ENCODE measurements at places on chromosomes 7 and 10.

GRCh38 chr7:139752604-139753003, 25.2 kb downstream of the HIPK2 start:
- no peak for DNase-seq

- DNase-seq, result no peak
Observed at GRCh38 chr7:117645481-117646165, 165.8 kb downstream of the CFTR start.

- DNase-seq, result no peak
Observed at GRCh38 chr10:64558094-64558835, 1037.1 kb downstream of the REEP3 start.

DNA sequence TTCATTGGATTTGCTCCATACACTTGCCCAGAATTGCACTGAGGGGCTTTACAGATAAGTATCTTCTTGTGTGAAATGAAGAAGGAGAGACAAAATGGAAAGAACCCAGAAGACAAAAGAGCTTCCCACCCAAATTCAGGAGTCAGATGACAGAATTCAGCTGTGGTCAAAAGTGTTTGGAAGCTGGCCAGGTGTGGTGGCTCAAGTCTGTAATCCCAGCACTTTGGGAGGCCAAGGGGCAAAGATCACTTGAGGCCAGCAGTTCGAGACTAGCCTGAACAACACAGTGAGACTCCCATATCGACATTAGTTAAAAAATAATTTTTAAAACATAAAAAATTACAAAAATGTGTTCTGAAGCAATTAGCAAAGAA, 27.1 kb downstream of the DUSP5 start:
- no peak for DNase-seq

- DNase-seq, result no peak
Observed at GRCh38 chr10:47151920-47152319, 148.1 kb upstream of the GDF10 start.

GRCh38 chr10:93873420-93874115, 20.2 kb upstream of the SLC35G1 start:
- DNase-seq, result no peak

DNA sequence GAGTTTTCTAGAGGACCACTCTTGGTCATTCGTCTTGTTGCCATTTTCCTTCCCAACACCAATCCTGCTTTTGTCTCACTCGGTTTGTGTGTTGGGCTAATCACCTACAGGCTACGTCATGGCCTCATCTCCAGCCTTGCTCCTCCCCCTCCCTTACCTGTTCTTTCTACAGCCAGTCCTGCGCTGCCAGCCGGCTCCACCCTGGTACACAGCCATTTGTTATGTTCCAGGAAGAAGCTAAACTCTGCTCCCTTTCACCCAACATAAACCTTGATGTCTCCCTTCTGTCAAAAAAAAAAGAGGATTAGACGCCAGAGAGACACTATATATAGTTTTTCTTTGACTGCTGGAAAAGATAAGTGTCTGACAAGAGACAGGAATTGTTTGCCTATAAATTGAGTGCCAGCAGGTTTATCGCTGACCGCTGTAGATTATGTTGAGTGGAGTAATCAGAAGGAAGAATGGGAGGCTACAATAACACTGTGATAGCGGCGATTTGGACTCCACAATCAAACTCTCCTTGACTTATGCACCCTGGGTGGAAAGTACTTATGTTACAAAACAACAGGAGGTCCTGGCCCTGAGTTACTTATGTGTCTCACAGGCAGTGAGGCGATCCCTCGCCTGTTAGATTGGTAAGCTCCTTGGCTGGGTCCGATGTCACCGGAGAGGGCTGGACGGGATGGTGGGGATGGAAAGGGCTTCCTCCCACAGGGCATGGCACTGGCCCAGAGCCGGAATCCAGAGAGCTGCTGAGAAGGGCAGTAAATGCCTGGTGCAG, 171.3 kb upstream of the BMPER start:
- no peak for DNase-seq

DNA sequence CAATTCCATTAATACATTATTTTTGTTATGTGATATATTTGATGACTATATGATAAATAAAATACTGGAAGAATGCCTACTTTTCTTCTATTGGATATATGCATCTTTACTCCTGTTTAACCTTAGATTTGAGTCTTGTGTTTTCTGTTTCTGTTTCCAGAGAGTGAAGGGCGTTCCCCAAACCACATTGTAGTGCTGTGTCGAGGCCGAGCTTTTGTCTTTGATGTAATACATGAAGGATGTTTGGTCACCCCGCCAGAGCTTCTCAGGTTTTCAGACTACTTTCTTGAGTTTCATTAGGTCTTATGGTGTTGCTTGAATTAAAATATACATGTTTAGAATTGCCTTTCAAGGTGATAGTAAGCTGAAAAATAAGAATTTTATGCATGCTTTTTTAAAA, 23.8 kb downstream of the CROT start:
- peak; percentile 22 for DNase-seq

DNA sequence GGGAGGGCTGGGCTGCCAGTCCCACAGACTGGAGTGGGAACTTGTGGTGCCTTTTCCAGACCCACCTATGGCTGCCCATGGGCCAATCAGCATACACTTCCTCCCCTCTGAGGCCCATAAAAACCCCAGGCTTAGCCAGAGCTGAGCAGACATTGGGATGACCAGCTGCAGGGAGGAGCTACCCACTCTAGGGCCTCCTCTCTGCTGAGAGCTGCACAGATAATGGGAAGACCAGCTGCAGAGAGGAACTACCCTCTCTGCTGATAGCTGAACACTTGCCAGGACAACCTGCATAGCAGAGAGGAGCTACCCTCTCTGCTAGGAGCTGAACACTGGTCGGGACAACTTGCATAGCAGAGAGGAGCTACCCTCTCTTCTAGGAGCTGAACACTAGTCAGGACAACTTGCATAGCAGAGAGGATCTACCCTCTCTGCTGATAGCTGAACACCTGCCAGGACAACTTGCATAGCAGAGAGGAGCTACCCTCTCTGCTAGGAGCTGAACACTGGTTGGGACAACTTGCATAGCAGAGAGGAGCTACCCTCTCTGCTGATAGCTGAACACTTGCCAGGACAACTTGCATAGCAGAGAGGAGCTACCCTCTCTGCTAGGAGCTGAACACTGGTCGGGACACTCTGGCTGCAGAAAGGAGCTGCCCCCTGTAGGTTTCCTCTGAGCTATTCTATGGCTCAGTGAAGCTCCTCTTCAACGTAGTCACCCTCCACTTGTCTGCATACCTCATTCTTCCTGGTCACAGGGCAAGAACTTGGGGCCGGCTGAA, 88.3 kb upstream of the CACUL1 start:
- no peak for DNase-seq

DNA sequence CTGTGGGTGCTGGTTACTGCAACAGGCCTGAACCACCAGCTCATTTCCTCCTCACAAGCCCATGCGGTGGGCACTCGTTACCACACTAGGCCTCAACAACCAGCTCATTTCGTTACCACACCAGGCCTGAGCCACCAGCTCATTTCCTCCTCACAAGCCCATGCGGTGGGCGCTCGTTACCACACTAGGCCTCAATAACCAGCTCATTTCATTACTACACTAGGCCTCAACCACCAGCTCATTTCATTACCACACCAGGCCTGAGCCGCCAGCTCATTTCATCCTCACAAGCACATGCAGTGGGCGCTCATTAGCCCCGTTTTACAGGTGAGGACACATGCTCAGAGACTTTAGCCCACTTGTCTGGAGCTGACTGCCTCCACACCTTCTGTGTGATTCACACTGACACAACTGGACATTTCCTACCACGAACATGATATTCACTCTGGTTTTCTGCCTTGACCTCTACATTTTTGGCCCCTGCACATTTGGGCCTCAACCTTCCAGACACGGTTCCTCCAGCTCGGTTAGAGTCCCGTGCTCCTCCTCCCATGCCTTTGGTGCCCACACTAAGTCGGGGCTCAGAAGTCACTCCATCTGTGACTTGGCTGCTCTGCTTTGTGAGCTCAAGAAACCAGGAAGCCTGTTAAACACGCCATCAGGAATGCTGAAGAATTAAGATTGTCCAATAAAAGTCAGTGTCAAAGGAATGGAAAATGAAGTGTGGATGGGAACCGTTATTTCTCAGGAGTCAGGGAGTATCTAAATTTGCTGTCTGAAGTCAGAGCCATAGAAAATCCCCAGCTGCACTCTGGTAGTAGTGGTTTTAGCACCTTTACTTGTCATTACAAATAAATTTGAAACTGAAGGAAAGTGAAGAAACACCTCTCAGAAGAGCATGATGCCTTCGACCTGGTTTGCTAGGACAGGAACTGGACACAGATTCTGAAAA, 55.8 kb upstream of the LANCL2 start:
- DNase-seq, result peak; percentile 60

DNA sequence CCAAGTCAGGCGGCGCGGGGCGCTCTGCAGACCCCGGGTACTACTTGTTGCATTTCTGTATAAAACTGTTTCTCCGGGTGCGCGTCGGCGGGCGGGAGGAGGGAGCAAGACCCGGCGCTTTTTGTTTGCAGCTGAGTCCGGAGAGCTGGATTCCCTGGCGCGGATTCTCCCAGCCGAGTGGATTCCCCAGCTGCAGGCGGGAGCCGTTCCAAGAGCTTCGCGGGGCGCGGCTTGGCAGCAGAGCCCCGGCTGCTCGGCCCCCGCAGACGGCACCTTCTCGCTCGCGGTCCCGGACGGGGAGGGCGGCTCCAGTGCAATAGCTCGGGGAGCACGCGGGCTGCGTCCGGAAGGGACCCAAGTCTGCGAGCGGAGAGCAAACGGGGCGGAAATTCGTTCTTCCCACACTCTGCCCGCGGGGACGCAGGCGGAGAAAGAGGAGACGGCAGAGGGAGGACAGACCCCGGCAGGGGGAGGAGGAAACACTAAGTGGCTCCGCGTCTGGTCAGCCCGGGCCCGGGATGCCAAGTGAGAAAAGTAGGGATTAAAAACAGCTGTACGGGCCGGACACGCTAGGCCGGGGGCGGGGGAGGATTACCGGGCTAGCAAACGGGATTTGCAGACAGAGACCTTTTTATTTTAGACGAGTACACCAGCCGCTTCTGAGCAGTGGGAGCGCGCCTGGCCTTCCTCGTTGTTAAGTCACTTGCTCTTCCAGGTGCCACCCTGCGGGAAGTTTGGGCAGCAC, at the start of gene TRIL:
Gene TRIL (minus strand): TSS at position 96 of the 745 bp plus-strand sequence. CDS start 284 bp downstream, outside the sequence.
- DNase-seq, result no peak

DNA sequence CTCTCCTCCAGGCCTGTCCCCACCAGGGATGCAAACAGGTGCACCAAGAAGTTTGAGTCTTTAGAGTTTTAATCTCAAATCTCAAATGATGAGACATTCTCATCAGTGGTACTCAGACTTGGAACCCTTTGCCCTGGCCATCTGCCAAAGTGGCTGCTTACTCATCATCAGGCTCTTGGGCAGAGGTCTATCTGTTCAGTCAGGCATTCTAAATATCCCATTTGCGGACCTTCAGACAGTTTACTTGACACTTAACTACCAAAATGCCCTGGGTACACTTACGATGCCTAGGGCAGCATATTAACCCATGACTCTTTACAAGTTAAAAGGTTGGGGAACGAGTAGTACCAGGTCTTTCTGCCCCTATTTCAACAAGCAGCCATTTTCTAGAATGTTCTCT, 61.2 kb upstream of the YAE1 start:
- no peak for DNase-seq

DNA sequence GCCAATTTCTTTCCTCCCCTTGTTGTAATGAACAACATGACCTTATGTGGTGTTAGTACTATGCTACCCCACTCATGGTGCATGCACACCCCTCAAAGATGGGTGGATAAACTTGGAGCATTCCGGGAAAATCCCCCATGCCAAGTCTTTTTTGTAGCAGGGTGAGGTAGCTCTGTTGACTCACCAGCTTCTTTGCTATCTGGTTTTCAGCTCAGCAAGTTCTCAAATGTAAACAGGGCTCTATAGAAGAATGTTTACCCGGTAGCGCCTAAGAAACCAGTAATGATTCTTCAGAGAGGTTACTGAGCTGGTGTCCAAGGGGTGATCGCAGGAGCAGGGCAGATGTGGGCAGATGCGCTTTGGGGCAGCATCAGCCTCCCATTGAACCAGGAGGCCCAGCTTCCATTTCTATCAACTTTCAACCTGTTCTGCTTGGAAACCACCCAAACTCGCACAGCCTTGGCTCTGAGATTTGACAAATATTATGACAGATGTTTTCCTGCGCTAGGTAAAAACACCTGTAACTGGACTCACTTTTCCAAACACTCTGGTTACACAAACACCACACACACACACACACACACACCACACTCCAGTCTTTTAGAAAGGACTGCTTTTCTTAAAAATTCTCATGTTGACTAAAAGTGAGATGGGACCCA, 87.8 kb downstream of the ZRANB1 start:
- no peak for DNase-seq

DNA sequence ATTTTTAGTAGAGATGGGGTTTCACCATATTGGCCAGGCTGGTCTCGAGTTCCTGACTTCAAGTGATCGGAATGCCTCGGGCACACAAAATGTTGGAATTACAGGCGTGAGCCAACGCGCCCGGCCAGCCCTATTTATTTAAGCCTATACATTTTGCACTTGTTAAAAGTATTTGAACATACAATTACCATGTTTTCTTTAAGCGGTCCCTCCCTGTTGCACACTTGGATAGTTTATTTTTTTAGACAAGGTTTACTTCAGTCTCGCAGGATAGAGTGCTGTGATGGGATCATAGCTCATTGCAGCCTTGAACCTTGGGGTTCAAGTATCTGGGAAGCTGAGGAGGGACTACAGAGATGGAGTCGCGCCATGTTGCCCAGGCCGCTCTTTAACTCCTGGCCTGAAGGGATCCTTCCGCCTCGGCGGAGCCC, 35.7 kb upstream of the SRRM3 start:
- DNase-seq, result no peak

Measured in activated T-helper 2 cell treated with anti-CD3 and anti-CD28 coated beads, Interferon-gamma antibody, Interleukin-2, Interleukin-4, amounts not matched to agents 10 μg/mL and 5 μg/mL and 100 μg/mL, durations not matched to agents 14 hours and 24 hours and 36 hours (primary cell).